Stimulated activated CD8-positive, alpha-beta memory T cell treated with anti-CD3 and anti-CD28 coated beads, Interleukin-4, amount 100 ng/mL, for 48 hours (primary cell): ENCODE measurements at places on chromosomes 1 and 21.

DNA sequence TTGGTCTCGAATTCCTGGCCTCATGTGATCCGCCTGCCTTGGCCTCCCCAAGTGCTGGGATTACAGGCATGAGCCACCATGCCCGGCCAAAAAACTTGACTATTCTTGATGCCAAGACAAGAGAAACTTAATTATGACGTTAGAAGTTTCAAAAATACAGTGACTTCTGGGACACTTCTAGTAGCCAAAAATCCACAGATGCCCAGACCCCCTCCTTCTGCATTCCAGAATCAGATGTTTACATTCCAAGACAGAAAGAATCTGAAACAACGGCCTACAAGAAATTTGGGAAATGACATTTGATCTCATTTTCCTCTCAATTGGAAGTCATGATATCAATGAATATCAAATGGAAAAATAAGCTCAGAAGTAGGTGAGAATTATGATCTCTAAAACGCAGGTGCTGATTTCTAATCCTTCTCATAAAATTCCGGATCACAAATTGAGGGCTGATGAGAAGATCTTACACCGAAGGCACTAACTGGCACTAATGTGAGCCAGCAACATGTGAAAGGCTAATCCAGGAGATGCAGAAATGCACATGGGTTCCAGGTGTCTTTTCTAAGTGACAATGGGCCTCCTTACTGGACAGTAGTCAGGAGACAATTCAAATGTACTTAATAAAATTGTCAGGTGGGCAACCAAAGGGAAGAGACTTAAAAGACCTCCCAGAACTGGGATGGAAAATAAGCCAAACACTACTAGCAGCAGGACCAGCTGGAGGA, 5.5 kb downstream of the RAB29 start:
- no peak for DNase-seq

GRCh38 chr1:83718338-83718737, 280.6 kb downstream of the TTLL7 start:
- no peak for DNase-seq

- DNase-seq = no peak
These were observed 865.1 kb upstream of the ADAMTS5 start for GRCh38 chr21:27831816-27832569.

DNA sequence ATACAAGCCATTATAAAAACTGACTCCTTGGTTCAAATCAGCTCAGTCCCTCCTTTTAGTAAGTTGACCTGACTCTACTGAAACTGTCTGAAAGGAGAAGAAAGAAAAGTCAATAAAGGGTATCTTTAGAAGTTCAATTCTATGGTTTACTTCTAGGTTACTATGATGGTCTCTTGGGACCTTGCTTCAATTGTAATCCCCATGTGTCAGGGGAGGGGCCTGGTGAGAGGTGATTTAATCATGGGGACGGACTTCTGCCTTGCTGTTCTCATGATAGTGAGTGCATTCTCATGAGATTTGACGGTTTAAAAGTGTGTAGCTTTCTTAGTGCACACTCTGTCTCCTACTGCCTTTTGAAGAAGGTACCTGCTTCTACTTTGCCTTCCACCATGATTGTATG, 31.7 kb upstream of the FNBP1L start:
- DNase-seq = no peak

DNA sequence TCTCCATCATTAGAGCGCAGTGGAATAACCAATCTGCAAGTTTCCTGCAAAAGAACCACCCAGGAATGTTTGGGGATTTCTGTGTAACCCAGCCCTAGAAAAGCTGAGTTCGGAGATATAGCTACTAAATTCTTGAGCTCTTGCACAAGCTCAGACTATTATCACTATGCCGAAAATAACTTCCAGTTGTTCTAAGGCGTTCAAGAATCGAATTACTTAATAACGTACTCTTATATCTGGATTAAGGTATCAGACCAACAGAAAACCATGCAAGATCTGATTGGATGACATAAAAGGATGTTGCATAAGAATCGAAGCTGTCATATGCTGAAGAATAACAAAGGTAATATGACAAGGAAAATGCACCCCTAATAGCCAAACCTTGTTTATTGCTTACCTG, 7.5 kb upstream of the LAMC2 start:
- no peak for DNase-seq

- DNase-seq = no peak
These were observed 5.3 kb upstream of the S100B start for GRCh38 chr21:46610018-46610701.

GRCh38 chr1:11311816-11312755, 39.1 kb downstream of the UBIAD1 start:
- no peak for DNase-seq

GRCh38 chr1:14362331-14362730, 236.2 kb upstream of the KAZN start:
- no peak for DNase-seq

DNA sequence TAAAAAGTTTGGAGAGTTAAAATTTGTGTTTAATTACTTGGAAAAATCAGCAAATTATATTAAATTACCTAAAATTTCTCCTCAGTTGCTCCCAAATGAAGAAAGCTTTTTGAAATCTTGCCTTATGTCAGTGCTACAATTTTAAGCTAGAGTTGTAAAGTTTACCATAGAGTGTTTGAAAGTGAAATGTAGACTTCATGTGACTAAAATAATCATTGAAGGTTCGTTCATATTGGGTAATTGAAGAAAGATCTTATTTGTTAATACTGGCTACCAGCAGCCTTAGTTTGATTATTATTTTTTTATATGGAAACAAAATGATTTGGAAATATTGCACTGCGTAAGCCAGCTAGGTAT, 4.4 kb downstream of the DYRK1A start:
- DNase-seq = no peak

- DNase-seq = no peak
These were observed 149.9 kb downstream of the MRPL39 start for GRCh38 chr21:25457411-25457810.

GRCh38 chr1:59511476-59512465, 214.9 kb downstream of the FGGY start:
- DNase-seq = no peak

DNA sequence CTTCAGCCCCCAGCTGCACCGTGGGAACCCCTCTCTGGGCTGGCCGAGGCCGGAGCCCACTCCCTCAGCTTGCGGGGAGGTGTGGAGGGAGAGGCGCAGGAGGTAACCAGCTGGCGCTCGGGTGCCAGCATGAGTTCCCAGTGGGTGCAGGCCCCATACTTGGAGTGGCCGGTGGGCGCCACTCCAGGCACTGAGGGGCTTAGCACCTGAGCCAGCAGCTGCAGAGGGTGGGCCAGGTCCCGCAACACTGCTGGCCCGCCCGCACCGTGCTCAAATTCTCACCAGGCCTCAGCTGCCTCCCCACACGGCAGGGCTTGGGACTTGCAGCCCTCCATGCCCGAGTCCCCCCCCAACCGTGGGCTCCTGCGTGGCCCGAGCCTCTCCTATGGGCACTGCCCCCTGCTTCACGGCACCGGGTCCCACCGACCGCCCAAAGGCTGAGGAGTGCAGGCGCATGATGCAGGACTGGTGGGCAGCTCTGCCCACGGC, 47.2 kb downstream of the LRRC53 start:
- DNase-seq = no peak

DNA sequence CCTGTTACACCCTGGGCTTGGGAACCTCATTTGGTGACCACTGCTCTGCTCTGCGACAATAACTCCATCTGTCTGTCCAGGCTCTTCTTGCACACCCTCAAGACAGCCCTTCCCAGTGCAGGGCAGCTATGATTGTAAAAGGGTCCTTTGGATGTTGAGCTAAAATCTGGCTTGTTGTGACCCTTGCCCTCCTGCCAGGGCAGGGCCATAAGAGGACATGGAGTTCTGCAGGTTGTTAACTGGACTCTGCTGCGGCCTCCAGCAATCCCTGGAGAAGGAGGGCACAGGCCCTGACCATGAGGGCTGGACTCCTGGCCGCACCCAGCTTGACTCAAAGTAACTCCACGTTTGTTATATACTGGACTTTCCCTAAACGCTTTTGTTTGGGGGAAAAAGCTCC, 41.2 kb downstream of the DHCR24 start:
- DNase-seq = no peak

DNA sequence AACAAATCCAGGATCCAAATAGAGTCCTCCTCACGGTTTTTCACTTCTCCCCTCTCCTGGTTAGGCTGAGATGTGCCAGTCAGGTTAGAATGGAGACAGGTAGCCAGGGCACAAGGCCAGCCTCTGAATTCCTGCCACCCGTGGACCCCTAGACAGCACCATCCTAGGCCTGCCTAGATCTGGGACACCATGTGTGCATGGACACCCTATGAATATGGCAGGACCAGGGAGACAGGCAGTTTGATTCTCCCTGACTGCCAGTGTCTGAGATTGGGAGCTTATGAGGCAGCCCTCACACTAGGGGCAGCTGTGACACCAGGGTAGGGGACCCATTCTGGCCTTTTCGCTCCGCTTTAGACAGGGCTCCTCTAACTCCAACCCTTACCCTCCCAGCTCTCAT, 7.5 kb downstream of the AVPR1B start:
- no peak for DNase-seq

GRCh38 chr1:176448340-176448739, 14.6 kb upstream of the PAPPA2 start:
- DNase-seq = no peak

- DNase-seq = peak; percentile 54
These were observed 59.5 kb downstream of the RHOU start for GRCh38 chr1:228794810-228795209.

- DNase-seq = peak; percentile 82
These were observed 21.6 kb downstream of the MAPKAPK2 start for GRCh38 chr1:206706298-206706791.

DNA sequence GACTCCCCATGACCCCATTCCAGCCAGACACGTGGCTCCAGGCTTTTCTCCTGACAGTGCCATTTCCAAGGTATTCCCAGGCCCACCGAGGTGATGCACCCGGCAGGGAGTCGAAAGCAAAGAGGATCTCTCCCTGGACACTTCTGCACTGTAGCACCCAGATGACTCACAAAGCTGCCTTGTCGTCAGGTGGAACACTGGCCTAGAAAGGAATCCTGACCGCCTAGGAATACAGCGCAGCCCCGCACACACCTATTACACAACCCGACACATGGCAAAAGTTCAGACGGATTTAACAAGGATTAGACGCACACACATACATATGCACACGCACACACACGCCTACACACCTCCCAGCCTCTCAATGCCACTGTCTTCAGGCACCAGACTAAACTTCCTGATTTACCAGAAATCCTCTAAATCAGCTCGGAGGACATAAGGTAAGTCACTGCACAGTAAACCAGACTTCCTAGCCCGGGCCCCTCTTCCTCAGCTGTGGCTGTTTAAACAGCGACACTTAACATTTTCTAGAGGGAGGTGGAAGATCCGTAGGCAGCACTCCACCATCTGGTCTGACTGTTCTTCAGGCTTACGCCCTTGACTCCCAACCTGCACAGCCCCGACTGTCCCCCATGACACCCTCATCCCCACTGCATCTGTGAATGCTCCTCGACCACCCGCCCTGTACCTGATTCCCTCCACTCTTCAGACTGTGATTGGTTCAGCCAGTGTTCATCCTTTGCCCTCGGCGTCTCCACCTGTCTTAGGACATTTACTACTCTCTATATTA, 12.7 kb downstream of the FAM89A start:
- no peak for DNase-seq

GRCh38 chr1:115229016-115229415, 109.0 kb downstream of the NGF start:
- DNase-seq = no peak

DNA sequence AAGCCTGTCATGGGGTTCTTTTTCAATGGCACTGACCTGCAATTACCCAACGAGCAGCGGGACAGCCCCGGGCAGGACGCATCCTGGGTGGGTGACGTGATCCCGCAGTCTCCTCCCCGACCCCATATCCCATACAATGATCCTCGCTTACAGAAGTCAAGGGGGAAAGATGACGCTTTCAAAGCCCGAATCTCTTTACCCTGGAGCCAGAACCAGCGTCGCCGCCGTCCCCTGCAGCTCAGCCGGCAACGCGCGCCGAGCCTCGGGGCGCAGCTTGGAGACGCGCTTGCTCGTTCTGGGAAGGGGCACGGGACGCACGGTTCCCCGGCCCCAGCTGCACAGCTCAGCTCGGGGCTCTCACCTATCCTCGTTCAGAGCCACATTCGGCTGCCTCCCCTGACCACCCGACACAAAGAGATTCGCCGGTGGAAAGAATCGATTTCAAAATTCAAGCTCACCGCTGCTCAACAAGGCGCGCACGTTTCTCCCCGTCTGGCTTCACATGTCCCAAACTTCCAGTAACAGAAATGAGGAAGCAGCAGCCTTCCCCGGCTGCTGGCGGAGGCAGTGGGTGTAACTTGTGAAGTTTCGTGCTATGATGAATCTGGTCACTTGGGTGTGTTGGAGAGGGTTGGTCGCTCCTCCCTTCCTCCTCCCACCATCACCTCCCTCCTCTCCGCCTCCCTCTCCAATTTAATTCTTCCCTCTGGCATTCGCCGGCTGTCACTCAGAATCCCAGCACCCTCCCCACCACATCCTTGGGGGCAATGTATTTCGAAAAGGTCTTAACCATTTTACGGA, at the start of gene TIAM1:
Gene TIAM1 (minus strand): TSS at position 582 of the 801 bp plus-strand sequence. CDS start 77,289 bp downstream, outside the sequence.
- DNase-seq = peak; percentile 62

DNA sequence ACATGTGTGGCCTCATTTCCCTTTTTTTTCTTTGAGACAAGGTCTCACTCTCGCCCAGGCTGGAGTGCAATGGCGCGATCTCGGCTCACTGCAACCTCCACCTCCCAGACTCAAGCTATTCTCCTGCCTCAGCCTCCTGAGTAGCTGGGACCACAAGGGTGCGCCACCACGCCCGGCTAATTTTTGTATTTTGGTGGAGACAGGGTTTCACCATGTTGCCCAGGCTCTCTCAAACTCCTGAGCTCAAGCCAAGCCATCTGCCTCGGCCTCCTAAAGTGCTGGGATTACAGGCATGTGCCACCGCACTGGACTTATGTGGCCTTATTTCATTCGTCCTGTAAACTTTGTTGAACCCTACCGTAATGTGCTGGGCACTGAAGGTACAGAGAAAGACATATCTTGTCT, 569 bp upstream of the WARS2 start:
- peak; percentile 66 for DNase-seq

GRCh38 chr1:9045861-9046510, 19.8 kb upstream of the SLC2A7 start:
- DNase-seq = no peak

GRCh38 chr1:26335774-26336476, 18.0 kb downstream of the CRYBG2 start:
- DNase-seq = no peak

DNA sequence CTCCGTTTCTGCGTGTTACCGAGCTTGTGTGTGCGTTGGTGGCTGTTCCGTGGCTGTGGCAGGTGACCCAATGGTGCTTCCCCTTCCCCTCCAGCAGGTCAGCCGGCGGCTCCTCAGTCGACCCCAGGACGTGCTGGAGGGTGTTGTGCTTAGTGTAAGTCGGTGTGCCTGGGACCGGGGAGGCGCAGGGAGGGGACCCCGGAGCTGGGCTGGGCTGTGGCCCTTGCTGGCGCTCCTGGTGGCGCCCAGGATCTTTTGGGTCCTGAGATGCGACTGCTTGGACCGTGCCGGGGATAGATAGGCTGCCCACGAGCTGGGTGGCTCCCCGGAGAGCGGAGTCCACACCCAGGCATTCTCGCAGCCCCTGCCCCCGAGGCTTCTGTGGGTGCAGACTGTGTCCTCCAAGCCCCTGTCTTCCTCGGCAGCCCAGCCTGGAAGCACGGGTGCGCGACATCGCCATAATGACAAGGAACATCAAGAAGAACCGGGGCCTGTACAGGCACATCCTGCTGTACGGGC, 5.9 kb downstream of the ATAD3C start:
- no peak for DNase-seq

GRCh38 chr1:213194383-213194782, 143.3 kb downstream of the RPS6KC1 start:
- DNase-seq = no peak
